ENCODE measurements at places on chromosomes 1 and 21. TPM values are rescaled to one million over a fixed set of nuclear protein-coding genes. Genes with fewer than 3 reads are reported as not detected.

OR2M3 gene
- not detected for total RNA-seq

DNA sequence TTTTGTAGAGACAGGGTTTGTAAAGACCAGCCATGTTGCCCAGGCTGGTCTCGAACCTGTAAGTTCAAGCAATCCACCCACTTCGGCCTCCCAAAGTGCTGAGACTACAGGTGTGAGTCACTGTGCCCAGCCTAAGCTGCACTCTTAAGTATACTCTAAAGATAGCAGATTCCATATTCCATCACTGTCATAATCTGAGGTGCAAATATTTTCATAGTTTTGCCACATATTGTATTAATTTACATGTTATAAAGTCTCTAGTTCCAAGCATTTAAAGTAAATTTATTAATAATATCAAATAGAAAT, 121.3 kb downstream of the HFM1 start:
- no peaks in the 10 kb centered on the region for H3K27me3 ChIP-seq
- no peaks in the 10 kb centered on the region for H3K36me3 ChIP-seq
- no peaks in the 10 kb centered on the region for H3K4me1 ChIP-seq

VWA1 gene
- total RNA-seq: 0.26 TPM

- no peak overlapping the region for H3K27ac ChIP-seq
- no peak overlapping the region for H3K4me3 ChIP-seq
- no peaks in the 10 kb centered on the region for H3K36me3 ChIP-seq
Observed at GRCh38 chr1:175744833-175745232, 1.4 kb upstream of the TNR start.

NHLH1 gene
- total RNA-seq: 0.16 TPM

DNA sequence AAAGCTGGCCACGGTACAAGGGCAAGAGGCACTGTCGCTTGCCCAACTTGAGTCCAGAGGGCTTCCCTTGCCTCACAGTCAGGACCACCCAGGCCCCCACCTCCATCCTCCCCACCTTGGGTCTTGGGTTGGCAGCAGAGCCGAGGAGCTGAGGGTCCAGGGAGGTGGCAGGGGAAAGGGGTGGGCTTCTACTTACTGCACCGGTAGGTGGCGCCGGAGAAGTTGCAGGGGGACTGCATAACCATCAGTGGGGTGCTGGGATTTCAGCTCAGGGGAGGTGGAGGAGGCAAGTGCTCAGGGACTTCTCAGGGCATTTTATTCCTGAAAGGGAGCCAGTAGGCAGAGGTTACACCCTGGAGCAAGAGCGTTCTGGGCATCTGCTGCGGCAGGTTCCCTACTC, 44.0 kb downstream of the TRIM62 start:
- H3K4me1 ChIP-seq: peaks cover 2% of the 10 kb centered on the region
- no peaks in the 10 kb centered on the region for H3K27me3 ChIP-seq
- no peak overlapping the region for H3K4me3 ChIP-seq
- no peak overlapping the region for H3K27ac ChIP-seq

LAMTOR5 gene
- 64.2 TPM for total RNA-seq

DNA sequence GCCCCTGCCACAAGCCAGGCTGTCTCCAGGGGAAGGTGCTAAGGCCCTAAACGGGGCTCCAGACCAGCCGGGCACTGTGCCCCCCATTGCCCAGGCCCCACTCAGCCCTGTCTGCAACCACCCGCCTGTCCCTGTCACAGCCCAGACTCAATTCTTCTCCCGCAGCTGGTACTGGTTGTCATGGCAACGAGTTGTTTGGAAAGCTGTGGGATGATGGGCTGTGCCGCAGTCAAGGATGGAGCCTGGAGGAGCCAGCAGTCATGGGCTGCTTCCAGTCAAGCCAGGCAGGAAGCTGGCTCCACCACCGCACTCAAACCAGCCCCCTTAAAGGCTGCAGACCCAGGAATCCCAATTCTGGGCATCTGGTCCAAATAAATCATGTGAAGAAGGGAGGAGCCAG, 4.2 kb downstream of the SPOCD1 start:
- H3K36me3 ChIP-seq: no peaks in the 10 kb centered on the region
- no peak overlapping the region for H3K4me3 ChIP-seq
- no peak overlapping the region for H3K27ac ChIP-seq

GRCh38 chr1:46616277-46617107, at the start of gene MOB3C:
TSS of gene MOB3C (minus strand) at chr1:46616811. CDS start at chr1:46613321, 3,490 bp downstream.
- H3K27me3 ChIP-seq: no peaks in the 10 kb centered on the region
- peak within 1 kb of the TSS; percentile 96 for H3K4me3 ChIP-seq
- peak; percentile 28 for DNase-seq
- peaks cover 2% of the 10 kb centered on the region for H3K36me3 ChIP-seq
- peaks cover 18% of the 10 kb centered on the region for H3K4me1 ChIP-seq

PROX1 gene
- total RNA-seq: not detected

DNA sequence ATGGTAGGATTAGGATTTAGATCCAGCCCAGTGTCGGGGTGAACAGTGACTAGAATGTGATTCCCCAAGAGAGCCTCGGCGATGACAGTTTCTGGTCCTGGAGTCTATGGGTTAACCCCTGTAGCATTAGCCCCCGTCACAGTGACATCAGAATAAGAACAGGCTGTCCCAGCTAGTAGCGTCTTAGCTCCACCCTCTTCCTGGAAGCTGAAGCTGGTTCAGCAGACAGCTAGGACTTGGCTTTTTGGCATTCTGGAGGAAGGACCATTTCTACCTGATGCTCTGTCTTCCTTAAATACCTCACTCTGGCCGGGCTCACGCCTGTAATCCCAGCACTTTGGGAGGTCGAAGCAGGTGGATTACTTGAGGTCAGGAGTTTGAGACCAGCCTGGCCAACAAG, 5.0 kb downstream of the NDUFS2 start:
- H3K4me3 ChIP-seq: no peak overlapping the region
- no peaks in the 10 kb centered on the region for H3K27me3 ChIP-seq
- no peak for DNase-seq
- H3K4me1 ChIP-seq: peaks cover 34% of the 10 kb centered on the region
- no peak overlapping the region for H3K27ac ChIP-seq

- H3K4me3 ChIP-seq: no peak overlapping the region
- no peak overlapping the region for H3K27ac ChIP-seq
- no peaks in the 10 kb centered on the region for H3K27me3 ChIP-seq
- H3K36me3 ChIP-seq: no peaks in the 10 kb centered on the region
- DNase-seq: no peak
Observed at GRCh38 chr1:19804831-19805251, 5.1 kb upstream of the TMCO4 start.

CHTOP gene
- 130 TPM for total RNA-seq

S100A12 gene
- not detected for total RNA-seq

- no peak overlapping the region for H3K4me3 ChIP-seq
- H3K4me1 ChIP-seq: no peaks in the 10 kb centered on the region
- H3K27me3 ChIP-seq: no peaks in the 10 kb centered on the region
- no peak for DNase-seq
Observed at GRCh38 chr1:68908316-68908715, 411.4 kb upstream of the DEPDC1 start.

DNA sequence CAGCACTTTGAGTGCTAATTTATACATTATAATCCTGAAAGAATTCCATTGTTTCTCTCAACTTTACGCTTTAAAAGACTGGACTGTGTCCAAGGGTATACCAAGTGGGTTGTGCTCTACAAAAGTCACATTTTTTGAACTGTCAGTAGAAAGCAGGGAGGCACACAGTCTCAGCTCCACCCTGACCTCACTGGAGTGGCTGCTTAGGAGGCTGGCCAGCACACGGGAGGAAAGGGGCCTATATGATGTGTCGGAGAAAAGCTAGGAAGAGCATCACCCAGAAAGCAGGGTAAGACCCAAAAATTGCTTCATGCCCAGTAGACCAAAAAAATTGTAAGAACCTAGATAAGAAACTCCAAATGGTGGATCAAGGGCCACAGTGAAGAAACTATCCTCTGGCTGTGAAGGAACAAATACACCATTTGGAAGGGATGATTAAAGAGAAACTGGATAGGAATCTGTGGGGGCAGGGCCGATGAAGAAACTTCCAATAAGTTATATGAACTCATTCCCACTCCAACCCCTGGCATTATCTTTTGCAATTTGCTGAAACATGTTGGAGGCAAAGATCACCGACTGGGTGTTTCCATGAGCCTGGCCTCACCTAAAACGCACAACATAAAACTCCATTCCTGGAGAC, 1.9 kb downstream of the S100A10 start:
- H3K27me3 ChIP-seq: no peaks in the 10 kb centered on the region
- H3K36me3 ChIP-seq: no peaks in the 10 kb centered on the region
- no peak overlapping the region for H3K4me3 ChIP-seq
- peaks cover 43% of the 10 kb centered on the region for H3K4me1 ChIP-seq
- peak overlapping the region; percentile 2 for H3K27ac ChIP-seq

DNA sequence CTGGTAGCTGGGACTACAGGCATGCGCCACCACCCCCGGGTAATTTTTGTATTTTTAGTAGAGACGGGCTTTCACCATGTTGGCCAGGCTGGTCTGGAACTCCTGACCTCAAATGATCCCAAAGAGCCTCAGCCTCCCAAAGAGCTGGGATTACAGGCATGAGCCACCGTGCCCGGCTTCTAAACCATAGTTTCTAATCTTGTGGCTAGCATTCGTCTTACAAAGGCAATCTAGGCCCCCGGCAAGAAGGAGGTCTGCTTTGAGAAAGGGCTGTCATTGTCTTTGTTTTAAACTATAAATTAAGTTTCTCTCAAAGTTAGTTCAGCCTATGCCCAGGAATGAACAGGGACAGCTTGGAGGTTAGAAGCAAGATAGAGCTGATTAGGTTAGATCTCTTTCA, 10.3 kb upstream of the L1TD1 start:
- H3K36me3 ChIP-seq: no peaks in the 10 kb centered on the region
- no peak overlapping the region for H3K4me3 ChIP-seq
- H3K27ac ChIP-seq: no peak overlapping the region
- no peaks in the 10 kb centered on the region for H3K27me3 ChIP-seq

GRCh38 chr1:117017062-117017461, 15.5 kb downstream of the CD101 start:
- H3K4me3 ChIP-seq: no peak overlapping the region
- DNase-seq: no peak
- no peaks in the 10 kb centered on the region for H3K36me3 ChIP-seq
- no peaks in the 10 kb centered on the region for H3K27me3 ChIP-seq
- H3K27ac ChIP-seq: no peak overlapping the region

- H3K27ac ChIP-seq: peak overlapping the region; percentile 72
- peaks cover 31% of the 10 kb centered on the region for H3K4me1 ChIP-seq
- H3K36me3 ChIP-seq: peaks cover 10% of the 10 kb centered on the region
- no peak overlapping the region for H3K4me3 ChIP-seq
Observed at GRCh38 chr1:26278303-26278702, 1.6 kb upstream of the SH3BGRL3 start.

DNA sequence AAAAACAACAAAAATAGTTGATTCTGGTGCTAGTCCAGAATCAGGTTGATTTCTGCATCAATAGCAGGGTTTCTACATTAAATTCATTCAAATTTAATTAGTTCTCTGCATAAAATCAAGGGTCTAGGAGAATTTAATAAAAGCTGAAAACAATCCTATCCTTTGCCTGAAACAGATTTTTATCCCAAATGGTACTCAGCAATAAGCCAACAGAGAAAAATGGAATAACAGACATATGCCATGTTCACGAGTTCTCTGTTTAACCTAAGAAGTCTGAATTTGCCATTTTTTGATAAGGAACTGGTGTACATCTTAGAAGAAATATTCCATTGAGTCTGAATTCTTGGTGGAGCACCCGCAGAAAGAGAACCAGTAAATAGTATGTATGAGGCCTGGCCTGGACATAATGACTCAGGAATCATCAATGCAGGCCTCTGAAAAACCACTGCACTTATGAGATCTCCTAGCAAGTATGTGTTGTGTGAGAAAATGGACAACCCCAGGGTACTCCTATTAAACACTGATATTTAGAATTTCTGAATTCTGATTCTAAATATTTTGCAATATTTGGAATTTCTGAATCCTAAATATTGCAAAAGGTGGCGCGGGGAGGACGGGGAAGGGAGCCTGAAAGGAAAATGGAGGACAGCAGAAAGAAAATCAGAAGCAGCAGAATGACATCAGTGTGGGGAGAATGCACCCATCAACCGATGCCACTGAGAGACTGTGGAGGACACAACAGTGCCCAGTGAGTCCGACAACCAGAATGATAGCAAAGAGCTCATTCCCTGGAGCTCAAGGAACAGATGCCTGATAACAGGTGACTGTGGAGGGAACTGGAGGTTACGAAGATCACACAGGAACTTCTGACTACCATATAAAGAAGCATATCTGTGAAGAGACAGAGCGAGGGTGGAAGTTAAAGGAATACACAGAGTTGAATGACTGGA, 97.6 kb downstream of the APP start:
- no peaks in the 10 kb centered on the region for H3K27me3 ChIP-seq
- H3K4me1 ChIP-seq: peaks cover 13% of the 10 kb centered on the region
- DNase-seq: no peak
- H3K36me3 ChIP-seq: no peaks in the 10 kb centered on the region
- H3K4me3 ChIP-seq: no peak overlapping the region

- H3K27me3 ChIP-seq: no peaks in the 10 kb centered on the region
- no peak overlapping the region for H3K27ac ChIP-seq
- H3K36me3 ChIP-seq: no peaks in the 10 kb centered on the region
- DNase-seq: no peak
Observed at GRCh38 chr21:30354308-30355005, 6.1 kb upstream of the KRTAP23-1 start.

DNA sequence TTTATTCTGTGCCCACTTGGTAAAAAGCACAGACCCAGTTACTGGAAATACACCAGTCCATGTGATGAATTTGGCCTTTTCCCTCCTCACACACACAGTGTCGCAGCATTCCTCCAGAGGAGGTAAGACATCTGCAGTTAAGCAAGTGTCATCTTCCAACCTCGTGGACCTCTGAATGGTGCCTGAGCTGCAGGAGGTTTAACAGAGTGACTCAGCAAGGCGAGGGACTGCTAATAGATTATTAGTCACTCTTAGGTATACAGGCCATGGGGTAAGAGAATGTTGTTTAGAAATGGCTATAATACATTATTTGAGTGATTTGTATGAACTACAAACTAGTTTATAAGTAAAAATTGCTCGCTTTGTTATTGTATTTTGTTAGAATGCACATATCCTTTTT, 8.6 kb upstream of the LRRC8B start:
- no peak overlapping the region for H3K4me3 ChIP-seq
- H3K4me1 ChIP-seq: no peaks in the 10 kb centered on the region
- no peaks in the 10 kb centered on the region for H3K36me3 ChIP-seq
- no peak overlapping the region for H3K27ac ChIP-seq
- DNase-seq: no peak

DNAJC28 gene
- not detected for total RNA-seq

CAMK2N1 gene
- 7.1 TPM for total RNA-seq

INSRR gene
- total RNA-seq: not detected

SH2D1B gene
- 1.5 TPM for total RNA-seq

ZSCAN20 gene
- 1.2 TPM for total RNA-seq

RYR2 gene
- total RNA-seq: 0.18 TPM

FCGR2B gene
- total RNA-seq: 0.80 TPM

DNA sequence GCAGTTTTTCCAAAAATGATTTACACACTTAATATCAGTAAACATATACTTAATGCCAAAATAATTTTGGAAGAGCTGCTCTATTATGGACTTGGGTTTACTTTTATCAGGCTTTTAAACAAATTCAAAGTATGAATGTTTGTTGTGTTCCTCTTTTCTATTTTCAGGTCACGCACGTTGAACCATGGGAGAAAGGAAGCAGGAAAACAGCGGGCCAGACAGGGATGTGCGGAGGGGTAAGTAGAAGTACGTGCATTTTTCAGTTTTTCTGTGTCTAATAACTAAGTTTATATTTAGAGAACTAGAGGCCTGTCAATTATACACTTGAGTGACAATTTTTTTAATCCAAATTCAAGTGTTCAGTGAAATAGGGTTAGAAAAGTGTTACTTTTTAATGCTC, 3.4 kb downstream of the PRPF38B start:
- H3K36me3 ChIP-seq: peaks cover 51% of the 10 kb centered on the region
- H3K27ac ChIP-seq: peak overlapping the region; percentile 95
- H3K4me3 ChIP-seq: no peak overlapping the region
- no peaks in the 10 kb centered on the region for H3K27me3 ChIP-seq
- peaks cover 21% of the 10 kb centered on the region for H3K4me1 ChIP-seq
- DNase-seq: no peak
